ENCODE measurements at places on chromosomes 2 and 18. TPM values are rescaled to one million over a fixed set of nuclear protein-coding genes. Genes with fewer than 3 reads are reported as not detected.

The LIMS2 gene
- 2.3 TPM for polyA plus RNA-seq

The SMPD4 gene
- polyA plus RNA-seq, result 3.1 TPM

The CHPF gene
- 3.1 TPM for polyA plus RNA-seq

The NEU4 gene
- not detected for polyA plus RNA-seq

The PLGLB1 gene
- polyA plus RNA-seq, result 7.0 TPM

The ELP2 gene
- 72.5 TPM for polyA plus RNA-seq

The MBOAT2 gene
- polyA plus RNA-seq, result 27.3 TPM

The CYP27A1 gene
- 3.6 TPM for polyA plus RNA-seq

The ZBTB7C gene
- polyA plus RNA-seq, result 1.1 TPM

The ITGB6 gene
- not detected for polyA plus RNA-seq

The TFCP2L1 gene
- not detected for polyA plus RNA-seq

The REG3A gene
- not detected for polyA plus RNA-seq

The KCNS3 gene
- 0.98 TPM for polyA plus RNA-seq

The MGAT4A gene
- 98.7 TPM for polyA plus RNA-seq

The CASP8 gene
- polyA plus RNA-seq, result 0.67 TPM

The LRP2 gene
- 0.03 TPM for polyA plus RNA-seq
